ENCODE measurements at places on chromosomes 4 and X. TPM values are rescaled to one million over a fixed set of nuclear protein-coding genes. Genes with fewer than 3 reads are reported as not detected.

Gene DAPP1
- total RNA-seq: not detected

Gene RAB41
- not detected for total RNA-seq

Gene ZAR1
- total RNA-seq: 0.10 TPM

Gene TCEAL6
- not detected for total RNA-seq

Gene SPANXB1
- total RNA-seq: 2.6 TPM

Gene ADAD1
- total RNA-seq: not detected

Gene CDX4
- total RNA-seq: not detected

Data from A549 treated with DMSO at 1 μM for 4 hours (cell line).